ENCODE measurements at places on chromosomes 11 and 22.

DNA sequence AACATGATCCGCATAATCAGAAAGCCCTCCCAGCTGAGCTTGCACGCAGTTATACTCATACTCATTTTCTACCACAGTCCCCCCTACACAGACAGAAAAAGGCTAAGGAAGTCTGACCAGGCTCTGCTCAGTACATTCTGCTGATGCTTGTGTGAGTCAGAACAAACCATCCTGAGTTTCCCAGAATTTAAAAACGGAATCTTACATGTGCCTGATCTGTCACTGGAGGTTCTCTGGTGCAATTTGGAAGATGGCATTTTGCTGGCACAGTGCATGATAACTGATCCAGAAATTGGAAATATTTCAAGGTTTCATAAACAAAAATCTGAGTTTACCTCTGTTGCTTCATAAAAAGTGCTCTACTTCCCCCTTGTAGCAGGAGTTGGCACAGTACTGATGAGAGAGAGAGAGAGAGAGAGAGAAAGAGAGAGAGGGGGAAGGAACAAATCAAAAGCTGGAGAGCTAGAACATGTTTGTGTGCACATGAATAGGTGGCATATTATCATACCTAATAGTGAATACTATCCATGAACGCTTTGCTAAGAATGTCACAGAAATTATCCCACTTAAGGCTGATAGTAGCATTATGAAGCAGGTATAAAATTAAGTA is 1085.3 kb downstream of the DLG2 start:
- DNase-seq: no peak

DNA sequence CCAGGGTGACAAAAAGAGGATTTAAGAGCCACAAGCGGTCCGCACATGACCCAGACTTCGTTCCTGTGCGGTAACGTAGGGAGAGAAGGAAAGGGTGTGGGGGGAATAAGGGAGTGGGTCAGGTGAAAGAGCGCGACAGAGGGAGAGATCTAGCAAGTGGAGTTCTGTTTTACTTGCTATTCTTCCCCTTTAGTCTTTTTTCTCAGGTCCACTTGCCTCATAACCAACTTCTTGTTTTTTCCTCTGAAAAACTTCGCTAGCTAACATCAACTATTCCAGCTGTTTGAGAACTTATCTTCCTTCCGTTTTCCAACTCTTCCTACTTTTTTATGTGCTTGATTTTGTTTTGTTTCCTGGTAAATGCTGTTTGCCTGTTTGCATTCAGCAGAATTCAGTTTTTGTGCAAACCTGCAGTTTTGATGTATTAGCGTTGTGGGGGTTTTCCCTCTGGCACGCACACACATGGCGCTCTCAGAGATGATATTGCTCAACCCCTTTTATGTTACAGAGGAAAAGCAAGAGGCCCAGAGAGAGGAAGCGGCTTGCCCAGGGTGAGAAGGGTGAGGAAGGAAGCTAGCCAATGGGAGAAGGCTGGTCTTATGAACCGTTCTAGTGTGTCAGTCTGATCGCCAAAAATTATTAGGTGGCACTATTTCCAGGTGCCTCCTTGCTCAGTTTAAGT is 592 bp upstream of the CTSC start:
- no peak for DNase-seq

DNA sequence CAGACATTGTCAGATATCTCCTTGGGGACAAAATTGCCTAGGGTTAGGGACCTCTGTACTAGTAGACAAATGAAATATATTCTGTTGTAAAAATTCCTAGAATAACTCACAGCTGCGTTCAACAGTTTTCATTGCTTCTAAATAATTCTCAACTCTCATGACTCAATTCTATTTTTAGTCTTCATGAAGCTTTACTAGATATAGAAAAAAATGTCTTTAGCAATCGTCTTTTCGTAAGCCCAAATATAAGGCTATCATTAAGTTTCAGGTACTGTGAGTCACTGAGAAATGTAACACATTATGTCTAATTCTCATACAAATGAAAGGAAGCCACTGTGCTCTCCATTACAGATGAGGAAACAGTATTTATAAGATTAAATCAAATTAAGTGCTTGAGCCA is 6.4 kb downstream of the MMP12 start:
- DNase-seq: no peak

DNA sequence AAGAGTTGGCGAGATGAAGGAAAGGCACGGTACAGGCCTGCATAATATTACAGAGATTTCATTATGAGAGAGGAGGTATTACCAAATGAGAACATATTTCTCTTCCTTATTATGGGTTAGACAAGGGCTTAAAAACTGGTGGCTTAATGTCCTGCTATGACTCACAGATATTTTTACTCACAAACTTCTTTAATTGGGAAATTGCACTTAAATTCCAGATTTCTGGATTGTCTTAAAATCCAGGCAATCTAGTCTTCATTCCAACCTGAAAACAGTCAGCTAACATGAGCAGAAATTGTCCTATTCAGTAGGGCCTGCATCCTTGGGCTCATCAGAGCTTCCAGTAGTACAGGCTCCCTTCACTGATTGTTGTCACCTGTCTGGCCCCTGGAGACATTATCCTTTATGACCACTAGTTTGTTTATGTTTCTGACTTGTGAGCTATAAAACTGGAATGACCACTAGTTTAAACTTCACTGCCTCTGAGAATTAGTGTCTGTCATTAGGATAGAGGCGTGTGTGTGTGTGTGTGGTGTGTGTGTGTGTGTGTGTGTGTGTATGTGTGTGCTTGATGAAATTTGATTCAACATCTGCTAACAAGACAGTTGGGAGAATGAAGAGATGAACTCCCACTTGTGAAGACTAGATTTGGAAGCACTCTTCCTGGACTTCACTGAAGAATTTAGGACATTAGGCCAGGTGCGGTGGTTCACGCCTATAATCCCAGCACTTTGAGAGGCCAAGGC is 25.1 kb downstream of the DBX1 start:
- no peak for DNase-seq

- no peak for DNase-seq
Measured at GRCh38 chr11:72226701-72227100, 2.1 kb downstream of the INPPL1 start.

DNA sequence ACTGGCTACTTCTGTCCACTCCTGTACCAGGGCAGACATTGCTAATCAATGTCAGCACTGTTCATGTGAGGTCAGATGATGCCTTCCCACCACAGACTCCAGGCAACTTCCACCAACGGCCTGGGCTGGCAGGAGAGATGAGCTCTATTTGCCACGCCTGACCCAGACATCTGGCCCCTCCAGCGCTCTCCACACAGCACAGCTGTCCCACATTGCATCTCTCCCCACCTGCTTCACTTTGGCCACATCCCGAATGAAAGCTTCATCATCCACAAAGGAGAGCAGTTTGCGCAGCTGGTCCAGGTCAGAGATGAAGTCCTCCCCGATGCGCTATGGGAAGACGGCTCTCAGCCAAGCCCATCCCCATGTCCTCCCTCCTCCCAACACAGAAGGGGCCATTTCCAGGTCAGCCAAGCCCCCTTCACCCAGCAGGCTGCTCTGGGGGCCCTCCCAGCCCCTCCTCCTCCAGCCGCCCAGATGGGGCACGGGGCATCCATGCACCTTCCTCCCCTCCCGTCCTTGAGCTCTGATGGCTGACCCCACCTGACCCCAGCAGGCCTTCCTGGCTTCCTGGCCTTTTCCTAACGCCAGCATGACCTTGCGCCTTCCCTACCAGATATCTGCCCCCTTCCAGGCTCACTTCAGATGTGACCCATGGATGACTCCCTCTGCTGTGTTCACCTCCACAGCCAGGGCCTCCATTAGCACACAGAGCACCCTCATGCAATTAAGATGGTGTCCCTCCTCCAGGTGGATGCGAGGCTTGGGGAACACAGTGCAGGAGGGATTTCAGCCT is 7.4 kb downstream of the PYGM start:
- no peak for DNase-seq

DNA sequence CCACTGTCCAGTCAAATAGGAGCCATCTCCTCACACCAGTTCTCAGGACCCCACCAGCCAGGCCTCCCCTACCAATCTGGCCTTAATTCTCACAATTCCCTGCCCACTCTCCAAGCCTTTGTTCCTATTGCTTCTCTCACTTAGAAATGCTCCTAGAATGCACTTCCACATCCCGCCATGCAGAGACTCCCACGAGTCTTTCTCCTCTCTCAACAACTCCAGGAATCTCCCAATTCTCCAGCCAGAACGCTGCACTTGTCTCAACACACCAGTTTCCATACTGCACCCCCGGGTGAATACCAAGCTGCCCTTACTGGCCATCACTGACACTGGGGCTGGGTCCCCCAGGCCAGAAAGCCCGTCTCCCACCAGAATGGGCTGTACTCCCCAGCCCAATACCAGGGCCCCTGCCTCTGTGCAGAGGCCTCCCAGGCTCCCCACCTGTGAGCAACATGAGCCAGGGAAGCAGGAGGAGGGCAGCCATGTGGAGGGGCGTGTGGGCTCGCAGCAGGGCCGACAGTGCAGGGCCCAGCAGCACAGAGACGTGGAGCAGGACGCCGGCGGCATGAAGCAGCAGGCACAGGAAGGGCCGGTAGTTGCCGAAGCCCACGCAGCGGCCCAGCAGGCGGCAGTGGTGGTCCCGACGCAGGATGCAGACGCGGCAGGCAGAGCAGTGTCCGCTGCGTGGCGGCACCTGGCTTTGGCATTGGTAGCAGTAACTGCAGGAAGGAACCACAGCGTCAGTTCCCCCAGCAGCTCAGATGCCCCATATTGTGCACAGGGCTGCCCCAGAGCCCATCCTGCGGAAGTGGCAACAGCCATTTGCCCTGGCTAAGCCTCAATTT is 2.4 kb downstream of the ZDHHC24 start:
- DNase-seq: no peak

- no peak for DNase-seq
Measured at GRCh38 chr22:42380769-42381551, 51.2 kb downstream of the NFAM1 start.

DNA sequence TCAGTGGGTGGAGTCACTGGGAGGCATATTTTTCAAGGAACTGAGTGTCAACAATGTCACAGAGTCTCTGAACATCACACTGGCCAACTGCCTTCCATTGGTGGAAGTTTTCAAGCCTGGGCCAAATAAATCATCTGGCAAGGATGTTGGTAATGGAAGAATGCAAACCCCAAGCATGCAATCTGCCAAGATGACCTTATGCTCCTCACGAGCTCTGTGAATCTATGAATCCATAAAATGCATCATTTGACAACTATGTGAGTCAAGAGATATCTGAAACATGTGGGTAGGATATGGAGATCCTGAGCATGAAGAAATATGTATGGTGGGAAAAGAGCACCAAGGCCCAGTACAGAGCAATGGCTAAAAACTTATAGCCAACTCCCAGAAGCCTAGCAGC is 122.2 kb downstream of the PLEKHA7 start:
- no peak for DNase-seq

- DNase-seq: no peak
Measured at GRCh38 chr11:132060567-132060966, 690.2 kb downstream of the NTM start.
